ENCODE measurements at places on chromosomes 11 and 22.

- no peak for DNase-seq
Measured at GRCh38 chr11:124898263-124898680, 607 bp upstream of the ROBO4 start.

GRCh38 chr11:114330373-114330772 is 34.2 kb downstream of the NNMT start:
- no peak for DNase-seq

DNA sequence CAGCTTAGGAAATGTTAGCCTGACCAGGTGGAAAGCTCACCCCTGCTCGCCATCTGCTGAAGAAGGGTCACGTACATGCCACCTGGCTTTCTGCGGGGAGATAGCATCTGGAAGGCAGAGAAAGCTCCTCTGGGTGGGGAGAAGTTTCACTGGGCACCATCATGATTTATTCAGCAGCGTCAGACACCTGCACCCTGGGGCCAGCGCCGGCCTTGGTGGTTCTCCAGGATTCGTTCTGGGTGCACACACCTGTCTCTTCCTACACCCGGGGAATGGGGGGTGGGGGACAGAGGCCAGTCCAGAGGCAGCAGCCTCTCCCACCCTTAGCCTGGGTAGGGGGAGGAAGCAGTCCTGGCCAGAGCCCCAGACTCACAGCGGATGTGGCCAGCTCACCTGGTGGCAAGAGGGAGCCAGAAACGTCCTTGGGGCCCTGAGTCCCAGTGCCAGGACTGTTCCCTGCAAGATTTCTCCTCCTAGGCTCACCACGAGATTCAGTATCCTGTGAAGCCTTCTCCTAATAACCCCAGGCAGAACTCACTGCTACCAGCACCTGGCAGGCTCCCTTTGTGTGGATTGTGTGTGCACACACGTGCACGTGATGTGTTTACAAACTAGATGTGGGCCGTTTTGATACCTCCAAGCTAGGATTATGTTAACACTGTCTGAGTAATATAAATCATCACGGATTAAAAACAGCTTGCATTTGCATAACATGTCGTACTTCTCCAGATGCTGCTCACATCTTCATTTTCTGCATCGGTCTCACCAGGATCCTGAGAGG is 17.3 kb upstream of the RASD2 start:
- no peak for DNase-seq

DNA sequence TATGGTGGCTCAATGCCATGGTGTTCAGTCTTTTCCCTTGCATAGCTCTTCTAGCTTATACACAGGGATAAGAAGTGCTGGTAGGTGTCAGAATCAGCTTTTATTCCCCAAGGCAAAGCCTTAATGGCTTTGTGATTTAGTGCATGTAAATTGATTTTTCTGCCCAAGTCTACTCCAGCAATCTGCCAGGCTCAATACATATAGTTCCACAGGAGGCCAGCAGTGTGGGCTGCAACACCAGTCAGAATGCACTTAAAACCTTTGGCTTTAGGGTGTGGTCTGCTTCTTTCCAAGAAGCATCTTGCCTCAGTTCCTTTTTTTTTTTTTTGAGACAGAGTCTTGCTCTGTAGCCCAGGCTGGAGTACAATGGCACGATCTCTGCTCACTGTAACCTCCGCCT is 14.5 kb upstream of the CAPRIN1 start:
- DNase-seq, result no peak

DNA sequence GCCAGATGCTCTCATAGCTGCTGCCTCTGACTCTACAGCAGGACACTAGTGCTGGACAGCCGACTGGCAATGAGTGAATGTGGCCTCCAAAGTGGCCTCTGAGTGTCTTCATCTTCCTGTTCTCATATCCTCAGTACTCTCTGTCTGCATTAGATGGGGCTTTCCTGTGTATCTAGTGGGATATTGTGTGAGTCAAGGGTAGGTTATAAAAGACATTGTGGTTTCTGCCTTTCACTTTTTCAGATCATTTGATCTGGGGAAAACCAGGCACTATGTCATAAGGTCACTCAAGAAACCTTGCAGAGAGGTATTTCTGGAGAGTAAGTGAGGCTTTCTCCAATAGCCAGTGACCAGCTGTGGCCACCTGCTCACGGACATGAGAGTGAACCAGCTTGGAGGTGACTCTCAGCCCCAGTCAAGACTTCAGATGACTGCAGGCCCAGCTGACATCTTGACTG is 333.6 kb upstream of the NCAM1 start:
- DNase-seq, result no peak

DNA sequence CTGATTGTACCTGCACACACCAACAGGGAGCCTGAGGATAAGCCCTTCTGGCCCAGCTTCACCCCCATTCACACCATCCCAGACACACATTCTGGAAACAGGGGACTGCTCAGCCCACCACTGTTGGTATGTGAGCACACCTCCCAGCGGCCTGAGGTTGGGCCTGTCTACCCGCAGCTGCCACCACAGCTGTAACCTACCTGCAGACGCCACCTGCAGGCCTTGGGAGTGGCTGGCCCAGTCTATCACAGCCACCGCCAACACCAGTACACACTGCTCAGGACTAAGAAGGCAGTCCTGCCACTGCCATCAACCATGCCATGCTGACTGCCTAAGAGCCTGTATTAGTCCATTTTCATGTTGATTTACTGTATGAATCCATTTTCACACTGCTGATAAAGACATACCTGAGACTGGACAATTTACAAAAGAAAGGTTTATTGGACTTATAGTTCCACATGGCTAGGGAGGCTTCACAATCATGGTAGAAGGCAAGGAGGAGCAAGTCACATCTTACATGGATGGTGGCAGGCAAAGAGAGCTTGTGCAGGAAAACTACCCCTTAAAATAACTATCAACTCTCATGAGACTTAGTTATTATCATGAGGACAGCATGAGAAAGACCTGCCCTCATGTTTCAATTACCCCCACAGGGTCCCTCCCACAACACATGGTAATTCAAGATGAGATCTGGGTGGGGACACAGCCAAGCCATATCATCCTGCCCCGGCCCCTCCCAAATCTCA is 30.6 kb downstream of the RSF1 start:
- DNase-seq, result no peak

DNA sequence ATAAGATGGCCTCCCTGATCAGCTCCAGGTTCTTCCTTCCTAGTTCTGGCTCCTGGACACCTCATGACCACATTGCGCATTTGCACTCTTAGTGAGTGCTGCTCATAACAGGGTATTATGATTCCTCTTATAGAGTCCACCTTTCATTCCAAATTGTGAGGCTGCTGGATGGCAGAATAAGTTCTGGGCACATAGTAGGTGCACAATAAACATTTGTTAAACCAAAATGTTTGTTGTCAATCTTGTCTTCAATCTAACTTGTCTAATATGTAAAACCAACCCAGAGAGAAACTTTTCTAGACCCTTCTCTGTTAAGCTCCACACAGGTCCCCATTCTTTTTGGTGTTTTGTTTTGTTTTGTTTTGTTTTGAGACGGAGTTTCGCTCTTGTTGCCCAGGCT is 22.6 kb upstream of the ZBTB16 start:
- DNase-seq, result no peak

GRCh38 chr11:75422248-75423231 is 10.5 kb downstream of the KLHL35 start:
- DNase-seq, result no peak

DNA sequence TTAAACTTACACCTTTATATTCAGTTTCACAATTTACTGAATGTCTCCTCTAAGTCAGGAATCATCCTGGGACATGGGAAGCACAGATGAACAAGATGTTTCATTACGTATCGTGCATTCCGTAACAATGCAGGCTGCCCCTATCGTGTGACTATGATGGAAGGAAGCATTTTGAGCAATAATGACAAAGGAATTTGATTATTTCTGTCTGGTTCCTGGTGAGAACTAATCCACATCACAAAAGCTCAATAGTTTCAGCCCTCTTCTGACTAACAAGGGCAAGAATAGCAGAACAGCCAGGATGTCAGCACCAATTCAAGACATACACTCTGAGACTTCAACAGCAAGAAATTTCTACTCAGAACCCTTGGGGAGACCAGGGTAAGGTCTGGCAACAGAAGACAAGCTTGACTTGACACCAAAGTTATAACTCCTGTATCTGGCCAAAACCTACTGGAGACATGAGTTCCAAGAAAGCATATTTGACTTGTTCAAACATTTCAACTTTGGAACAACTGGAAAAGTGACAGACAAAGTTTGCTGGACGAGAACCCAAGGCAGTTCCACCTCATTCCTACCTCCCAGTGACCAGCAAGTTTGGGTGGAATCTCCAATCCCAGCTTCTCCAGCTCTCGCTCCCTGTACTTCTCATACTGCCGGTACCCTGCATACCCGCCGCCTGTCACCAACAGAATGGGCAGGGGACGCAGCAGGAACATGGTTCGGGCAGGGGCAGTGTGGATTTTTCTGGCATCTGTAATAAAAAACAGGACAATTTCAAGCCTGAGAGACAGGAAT is 14.3 kb downstream of the PISD start:
- DNase-seq, result no peak

DNA sequence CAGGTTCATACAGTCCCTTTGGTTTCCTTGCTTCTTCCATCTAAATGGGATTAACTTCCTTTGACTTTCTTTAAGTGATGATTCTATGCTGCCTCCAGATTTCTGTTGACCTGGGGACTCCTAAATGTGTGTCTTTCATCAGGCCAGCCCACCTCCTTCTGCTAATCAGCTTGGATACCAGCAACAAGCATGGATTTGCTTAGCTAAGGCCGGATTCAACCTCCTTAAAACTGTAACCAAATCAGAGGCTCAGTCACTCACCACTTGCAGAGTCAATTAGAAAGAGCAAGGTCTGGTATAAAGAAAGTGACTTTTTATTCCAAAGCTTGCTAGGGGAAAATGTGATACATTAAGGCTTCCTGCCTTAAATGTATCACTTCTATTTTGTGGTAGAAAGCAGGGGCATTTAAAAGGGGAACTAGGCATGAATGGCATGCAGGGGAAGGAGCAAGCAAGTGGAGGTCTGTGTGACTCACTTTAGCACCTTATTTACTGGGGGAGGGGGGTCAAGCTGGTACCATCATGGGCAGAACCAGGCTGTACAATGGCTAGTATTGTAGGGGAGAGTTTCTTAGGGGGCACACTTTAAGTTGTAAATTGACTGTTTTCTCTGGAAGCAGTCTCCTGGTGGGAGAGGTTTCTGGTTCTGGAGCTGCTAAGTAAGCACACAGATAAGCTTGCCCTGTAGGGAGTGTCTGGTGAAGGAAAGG is 239.0 kb upstream of the PDGFD start:
- DNase-seq, result no peak

DNA sequence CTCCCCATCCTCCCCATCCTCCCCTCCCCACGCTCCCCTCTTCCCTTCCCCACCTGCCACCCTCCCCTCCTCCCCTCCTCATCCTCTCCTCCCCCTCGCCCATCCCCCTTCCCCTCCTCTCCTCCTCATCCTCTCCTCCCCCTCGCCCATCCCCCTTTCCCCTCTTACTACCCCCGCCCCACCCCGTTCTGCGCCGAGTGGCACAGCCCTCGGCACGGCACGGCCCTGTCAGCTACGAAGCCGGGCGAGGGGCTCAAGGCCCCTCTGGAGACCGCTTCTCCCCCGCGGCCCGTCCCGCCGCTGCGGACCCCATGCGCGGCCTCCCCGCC is 449.9 kb downstream of the OPCML start:
- no peak for DNase-seq

DNA sequence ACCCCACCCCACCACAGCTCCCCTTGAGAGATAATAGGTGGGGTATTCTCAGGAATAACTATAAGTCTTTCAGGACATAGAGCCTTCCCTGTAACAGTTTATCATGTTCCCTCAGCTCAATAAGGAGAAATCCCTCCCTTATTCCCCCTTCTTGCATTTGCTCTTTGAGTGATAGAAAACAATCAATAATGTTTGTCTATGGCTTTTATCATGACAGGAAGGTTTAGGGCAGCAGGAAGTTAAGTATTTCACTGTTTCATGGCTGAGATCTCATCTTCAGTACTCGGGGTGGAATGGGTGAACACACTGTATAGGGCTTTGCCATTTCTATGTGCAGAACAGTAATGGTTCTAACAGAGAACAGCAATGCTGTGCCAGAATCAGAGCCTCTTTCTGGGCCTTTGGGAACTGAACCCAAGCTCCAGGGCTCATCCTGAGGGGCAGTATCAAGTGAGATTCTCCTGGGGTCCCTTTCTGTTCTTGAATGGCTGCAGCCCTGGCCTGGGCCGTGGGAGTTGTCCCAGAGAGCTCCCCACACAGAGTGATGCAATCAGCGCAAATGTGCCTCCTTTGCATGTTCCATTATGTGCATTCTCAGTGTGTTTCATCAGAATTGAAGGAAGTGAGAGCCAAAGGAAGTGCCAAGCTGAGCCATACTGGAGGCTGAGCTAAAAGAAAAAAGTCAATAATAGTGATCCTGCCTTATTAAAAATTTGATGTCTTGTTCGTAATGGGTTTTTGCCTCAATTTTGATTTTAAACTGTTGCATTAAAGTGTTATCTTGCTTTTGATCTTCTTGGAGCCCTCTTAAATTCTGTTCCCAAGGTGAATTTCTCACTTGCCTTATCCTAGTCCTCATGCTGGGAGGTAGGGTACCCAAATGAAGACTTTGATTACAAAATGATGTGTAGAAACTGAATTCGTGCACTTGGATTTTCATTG is 2.9 kb upstream of the CYP2R1 start:
- DNase-seq, result no peak

- DNase-seq, result no peak
Measured at GRCh38 chr22:38455530-38456271, 702 bp upstream of the KCNJ4 start.

GRCh38 chr22:30459181-30460052 is 12.4 kb downstream of the SEC14L3 start:
- no peak for DNase-seq

- DNase-seq, result peak; percentile 67
Measured at GRCh38 chr11:63999349-64000025, 13.2 kb downstream of the OTUB1 start.

DNA sequence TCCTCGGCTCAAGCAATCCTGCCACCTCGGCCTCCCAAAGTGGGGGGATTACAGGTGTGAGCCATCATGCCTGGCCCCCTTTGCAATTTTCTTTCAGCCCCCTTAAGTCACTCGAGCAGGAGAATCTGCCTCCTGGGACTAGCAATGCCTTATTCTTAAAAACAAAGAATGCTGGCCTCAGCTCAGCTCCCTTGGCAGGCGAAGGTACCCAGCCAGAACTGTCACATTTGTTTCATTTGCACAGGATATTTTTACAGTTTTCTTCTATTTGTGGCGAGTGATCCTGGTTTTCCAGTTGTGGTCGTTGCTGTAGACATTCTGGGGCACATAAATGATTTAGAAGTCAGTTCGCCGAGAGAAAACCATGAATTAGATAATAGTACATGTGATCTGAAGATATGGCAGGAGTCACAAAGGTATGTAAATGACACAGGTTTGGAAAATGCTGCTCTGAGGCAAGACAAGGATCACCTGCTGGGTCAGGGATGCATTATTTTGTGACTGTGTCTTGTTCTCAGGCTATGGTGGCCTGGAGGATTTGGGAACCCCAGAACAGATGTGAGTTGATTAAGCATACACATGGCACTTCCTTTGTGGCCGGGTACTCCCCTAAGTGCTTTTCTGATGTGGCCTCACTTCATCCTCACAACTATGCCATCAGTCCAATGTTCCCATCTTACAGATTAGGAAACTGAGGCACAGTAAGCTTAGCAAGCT is 51.2 kb upstream of the SLC22A12 start:
- no peak for DNase-seq

- DNase-seq, result no peak
Measured at GRCh38 chr11:57762235-57762861, 746 bp downstream of the CTNND1 start.

All from stimulated activated CD4-positive, alpha-beta T cell treated with anti-CD3 and anti-CD28 coated beads, Interleukin-4, amount 100 ng/mL, for 24 hours (primary cell).